Naive B cell (primary cell): ENCODE measurements at places on chromosomes 16 and 17. TPM values are rescaled to one million over a fixed set of nuclear protein-coding genes. Genes with fewer than 3 reads are reported as not detected.

DNA sequence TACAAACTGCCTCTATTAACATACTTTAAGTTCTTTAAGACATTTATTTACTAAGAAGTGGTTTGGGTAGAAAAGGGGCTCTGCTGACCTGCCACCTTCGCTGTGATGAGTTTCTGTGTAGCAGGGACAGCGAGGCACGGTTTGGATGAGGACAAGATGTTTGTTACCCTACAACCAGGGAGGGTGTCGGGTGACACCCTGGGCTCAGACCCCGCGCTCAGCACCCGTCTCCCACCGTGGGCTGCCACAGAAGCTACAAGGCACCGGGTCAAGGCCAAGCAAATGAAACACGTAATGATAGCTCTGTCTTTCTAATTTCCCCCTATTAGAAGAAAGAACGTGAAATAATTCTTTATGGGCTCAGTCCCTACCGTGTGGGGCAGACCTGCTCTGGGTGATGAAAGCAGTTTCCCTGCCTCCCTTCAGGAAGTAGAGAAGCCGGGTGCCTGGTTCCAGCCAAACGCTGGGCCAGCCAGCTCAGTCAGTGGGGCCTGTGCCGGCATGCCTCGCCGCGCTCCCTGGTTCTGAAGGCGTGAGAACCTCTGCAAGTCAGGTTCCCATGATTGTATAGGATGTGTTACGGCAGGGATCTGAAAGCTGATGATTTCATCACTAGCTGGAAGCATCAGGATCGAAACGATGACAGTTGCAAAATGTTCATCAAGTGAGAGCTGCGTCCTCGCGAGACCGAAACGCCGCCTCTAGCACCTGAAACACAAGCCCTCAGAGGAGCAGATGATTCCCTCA, 3.9 kb downstream of the ZNF750 start:
- DNase-seq, result no peak

DNA sequence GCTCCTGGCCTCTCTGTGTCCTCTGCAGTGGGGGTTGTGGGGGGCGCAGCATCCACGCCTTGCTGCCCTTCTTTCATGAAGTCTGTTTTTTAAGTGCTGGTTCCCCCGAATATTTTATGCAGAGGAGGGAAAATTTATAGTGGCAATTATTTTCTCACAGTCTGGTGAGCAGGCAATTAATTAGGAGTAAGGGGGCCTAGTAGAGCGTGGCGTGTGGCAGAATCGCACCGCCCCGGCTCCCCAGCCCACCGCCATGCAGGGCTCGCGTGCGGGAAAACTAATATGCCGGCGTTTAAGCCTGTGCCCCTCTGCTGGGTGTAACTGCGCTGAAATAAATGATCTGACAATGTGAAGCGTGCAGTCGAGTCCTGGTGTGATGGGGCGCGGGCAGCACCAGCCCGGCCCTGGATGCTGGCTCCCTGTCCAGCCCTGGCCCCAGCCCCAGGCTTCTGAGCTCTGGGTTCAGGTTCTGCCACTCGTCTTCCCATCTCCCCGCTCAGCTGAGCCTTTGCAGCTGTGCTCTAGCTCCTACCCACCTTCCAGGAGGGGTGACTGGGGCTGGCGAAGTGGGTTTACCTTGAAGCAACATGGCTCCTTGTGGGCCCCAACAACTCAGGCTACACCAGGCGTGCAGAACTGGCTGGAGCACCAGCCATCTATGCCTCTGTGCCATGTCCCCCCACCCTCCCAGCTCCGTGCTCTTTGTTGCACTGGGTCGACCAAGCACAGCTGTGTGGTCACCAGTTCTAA, 13.8 kb downstream of the ENGASE start:
- no peak for DNase-seq

- DNase-seq, result peak; percentile 31
These were observed at the start of gene TLCD3A for GRCh38 chr17:732067-732901. Gene TLCD3A (plus strand): TSS chr17:732596. CDS start chr17:732648, 52 bp downstream.

DNA sequence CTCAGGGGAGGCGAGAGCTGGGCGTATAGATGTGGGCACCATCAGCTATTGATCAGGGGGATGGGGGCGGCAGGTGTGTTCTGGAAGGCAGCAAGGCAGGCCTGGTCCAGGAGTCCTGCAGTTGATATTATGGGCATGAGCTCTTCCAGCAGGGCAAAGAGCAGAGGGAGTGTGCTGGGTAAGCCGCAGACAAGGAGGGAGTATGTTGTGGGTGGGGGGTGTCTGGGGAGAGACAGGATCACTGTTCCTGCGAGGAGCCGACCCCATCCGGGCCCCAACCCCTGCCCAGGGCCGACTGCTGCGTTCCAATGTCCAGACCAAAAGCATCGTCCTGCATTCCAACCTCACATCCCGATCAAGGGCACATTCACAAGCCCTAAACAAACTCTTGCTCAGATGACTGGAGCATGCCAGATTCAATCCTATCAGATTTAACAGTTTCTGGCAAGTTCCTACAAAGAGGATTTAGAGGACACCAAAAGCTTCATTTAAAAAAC, 9.2 kb downstream of the MXRA7 start:
- DNase-seq, result no peak

The C1QL1 gene
- not detected for polyA plus RNA-seq

DNA sequence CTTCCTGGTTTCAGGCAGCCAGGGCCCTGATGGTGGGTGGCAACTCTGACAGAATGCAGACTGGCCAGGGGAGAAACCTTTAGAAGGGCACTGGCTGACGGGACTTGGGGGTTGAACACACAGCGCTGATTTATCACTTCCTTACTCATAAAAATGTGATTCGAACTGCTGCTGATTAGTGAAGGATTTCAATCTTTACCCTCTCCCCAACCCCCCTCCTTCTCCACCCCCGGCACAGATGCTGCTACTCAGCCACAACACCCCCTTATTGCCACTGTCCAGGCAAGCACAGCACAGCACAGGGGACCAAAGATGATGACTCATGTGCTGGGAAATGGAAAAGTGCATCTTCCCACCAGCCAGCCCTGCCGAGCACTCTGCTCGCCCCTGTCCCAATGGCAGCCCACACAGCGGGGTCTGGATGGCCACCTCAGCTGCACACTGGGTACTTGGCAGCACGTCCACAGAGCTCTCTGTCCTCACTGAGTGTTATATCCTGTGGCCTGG, 70.1 kb downstream of the SMG6 start:
- no peak for DNase-seq

The TM4SF5 gene
- not detected for polyA plus RNA-seq

The SRCIN1 gene
- not detected for polyA plus RNA-seq

DNA sequence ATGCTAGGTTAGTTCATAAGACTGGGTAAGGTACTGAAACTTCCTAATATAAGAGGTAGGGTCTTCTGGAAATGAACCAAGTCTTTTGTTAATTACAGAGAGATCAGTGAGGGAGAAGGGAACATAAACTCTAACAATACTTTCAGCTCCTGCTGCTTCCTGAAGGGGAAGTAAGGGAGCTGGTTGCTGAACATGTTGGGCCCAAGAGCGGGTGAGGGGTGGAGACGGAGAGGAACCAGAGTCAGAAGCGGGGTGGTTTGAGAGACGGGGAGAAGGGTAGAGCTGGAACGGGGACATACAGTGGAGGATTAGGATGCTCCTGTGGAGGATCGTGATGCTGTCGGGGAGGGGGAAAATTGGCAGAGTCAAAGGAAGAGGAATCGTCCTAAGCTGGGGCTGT, 11.5 kb upstream of the ZNF747 start:
- DNase-seq, result no peak

GRCh38 chr16:6804461-6804860, 528.2 kb upstream of the RBFOX1 start:
- no peak for DNase-seq

DNA sequence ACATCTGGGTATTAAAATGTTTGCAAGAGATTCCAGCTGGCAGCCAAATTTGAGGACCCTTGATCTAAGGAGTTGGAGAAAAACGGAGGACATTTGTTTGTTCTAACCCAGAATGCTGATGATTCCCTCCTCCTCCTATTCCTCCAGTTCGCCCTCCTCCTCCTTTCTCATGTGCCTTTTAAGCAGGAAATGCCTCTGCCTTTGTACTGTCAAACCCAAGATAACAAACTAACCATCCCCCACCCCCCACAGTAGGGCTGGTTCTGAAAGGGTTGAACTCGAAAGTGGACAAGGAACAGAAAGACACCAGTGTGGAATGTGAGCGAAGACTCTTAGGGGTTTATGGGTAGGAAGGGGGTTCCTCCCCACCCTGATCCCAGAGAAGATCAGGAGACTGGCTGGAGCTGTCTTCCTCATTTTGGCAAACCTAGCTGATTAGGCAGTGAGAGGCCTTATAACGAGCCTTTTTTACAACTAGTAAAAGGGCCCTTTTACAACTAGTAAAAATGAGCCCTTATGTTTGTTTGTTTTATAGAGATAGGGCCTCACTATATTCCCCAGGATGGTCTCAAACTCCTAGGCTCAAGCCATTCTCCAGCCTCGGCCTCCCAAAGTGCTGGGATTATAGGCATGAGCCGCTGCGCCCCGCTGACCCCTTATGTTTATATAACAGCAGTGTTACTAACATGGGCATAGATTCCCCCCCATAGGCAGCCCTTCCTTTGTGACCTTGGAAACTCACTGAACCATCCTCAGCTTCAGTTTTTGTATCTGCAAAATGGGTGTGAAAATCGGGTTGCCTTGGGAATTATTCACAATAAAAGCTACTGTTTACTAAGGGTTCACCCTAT, 975 bp downstream of the CHD9 start:
- peak; percentile 21 for DNase-seq

DNA sequence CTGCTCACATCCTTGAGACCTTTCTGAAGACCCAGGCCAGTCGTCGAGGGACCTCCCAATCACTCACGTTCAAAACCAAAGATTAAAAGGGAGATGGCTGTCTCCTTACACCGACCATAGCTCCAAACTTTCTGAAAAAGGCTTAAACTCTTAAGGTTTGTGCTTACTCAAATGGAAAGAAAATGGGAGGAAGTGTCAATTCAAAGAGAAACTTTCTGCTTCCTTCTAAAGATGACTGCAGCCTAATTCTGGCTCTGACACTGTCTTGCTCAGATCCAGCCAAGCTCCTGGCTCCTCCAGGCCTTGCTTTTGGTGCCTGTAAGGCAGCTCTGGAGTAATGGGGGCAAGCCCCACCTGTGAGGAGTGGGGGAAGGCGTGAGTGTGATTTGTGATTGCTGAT, 54.9 kb upstream of the WSB1 start:
- DNase-seq, result no peak

DNA sequence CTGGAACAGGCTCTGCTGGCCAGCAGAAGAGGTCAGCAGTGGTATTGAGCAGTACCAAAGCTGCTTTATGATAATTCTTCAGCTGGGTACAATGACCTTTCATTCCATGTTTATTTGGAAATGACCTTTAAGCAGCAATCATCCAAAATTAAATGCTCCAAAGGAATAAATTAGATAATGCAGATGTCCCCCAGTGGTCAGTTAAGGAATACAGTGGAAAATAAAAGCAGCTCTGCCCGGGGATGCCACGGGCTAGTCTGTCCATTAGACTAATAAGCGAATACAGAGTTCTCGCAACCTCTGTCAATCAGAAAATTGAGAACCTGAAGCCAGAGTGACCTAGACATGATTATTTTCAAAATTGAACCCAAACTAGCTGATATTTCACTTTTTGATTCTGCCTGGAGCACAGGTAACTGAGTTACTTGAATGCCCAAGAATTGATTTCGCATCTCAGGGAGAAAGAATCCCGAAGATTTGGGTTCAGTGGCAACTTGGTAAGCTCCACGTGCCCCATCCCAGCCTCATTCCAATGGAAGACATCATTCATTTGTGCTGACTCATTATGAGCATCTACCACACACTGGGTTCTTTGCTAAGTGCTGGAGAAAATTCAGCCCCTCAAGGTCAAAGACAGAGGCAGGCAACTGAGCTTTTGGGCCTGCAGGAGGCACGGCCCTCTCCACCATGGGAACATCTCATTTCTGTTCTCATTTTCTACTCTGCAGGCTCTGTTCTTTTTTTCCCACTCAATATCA, 34.4 kb upstream of the SLC39A11 start:
- DNase-seq, result no peak

GRCh38 chr16:24538756-24539294, 541 bp upstream of the RBBP6 start:
- DNase-seq, result no peak

- DNase-seq, result no peak
These were observed 11.6 kb downstream of the RCVRN start for GRCh38 chr17:9893411-9894012.

The ZNF174 gene
- polyA plus RNA-seq, result 8.9 TPM

- DNase-seq, result no peak
These were observed 13.5 kb downstream of the GNAO1 start for GRCh38 chr16:56204816-56205215.

The CD2BP2 gene
- 29.1 TPM for polyA plus RNA-seq

DNA sequence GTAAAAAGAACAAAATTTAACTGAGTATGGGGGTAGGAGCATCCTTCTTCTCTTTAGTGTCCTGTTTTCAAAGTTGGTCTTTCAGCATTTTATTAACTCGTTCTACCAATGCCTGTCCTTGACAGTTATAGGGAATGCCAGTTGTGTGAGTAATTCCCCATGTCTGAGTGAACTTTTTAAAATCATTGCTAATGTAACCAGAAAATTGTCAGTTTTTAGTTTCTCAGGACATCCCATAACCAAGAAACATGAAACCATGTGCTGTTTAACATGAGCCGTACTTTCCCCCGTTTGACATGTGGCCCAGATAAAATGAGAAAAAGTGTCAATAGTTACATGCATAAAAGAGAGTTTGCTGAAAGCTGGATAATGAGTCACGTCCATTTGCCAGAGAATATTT, 71.4 kb upstream of the ARL4D start:
- no peak for DNase-seq

The KLHL10 gene
- not detected for polyA plus RNA-seq

GRCh38 chr17:76920364-76921139, 52.3 kb downstream of the MGAT5B start:
- DNase-seq, result no peak

GRCh38 chr17:33811984-33812577, 443.0 kb upstream of the CCL2 start:
- DNase-seq, result no peak

DNA sequence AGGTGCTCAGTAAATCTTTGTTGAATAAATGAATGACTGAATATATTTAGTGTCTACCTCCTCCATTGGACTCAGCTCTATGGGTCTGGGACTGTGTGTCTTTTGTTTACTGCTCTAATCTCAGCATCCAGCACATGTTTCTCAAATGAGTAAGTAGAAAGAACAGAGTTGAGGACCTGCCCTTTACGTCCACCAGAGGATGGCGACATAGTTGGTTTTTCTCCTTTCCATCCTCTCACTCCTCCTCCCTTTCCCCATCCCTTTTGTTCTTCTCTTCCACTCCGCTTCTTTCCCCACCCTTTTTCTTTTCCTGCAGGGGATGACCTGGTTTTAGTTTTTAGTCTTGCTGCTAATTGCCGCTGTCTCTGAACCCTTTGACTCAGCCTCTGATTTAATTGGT, 12.1 kb upstream of the CHP2 start:
- DNase-seq, result no peak

DNA sequence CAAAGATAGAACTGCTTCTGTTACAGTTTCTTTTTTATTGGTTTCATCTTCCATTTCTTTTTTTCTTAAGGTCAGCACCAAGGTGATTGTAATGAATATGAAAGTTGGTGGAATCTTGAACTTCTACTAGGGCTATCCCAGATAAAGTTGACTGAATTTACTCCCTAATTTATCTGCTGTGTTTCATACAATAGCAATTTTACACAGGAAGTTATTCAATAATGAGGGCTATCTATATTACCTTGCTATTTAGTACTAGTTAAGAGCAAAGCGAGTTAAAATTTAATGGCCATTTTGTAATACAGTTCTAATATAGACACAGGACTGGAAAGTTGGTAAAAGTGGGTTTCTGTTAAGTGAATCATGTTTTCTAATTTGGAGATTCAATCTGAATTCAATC, 24.1 kb downstream of the USP10 start:
- DNase-seq, result no peak

The TBC1D3K gene
- polyA plus RNA-seq, result not detected
